Osteoblast (primary cell): ENCODE measurements at places on chromosomes 1 and 21. TPM values are rescaled to one million over a fixed set of nuclear protein-coding genes. Genes with fewer than 3 reads are reported as not detected.

DNA sequence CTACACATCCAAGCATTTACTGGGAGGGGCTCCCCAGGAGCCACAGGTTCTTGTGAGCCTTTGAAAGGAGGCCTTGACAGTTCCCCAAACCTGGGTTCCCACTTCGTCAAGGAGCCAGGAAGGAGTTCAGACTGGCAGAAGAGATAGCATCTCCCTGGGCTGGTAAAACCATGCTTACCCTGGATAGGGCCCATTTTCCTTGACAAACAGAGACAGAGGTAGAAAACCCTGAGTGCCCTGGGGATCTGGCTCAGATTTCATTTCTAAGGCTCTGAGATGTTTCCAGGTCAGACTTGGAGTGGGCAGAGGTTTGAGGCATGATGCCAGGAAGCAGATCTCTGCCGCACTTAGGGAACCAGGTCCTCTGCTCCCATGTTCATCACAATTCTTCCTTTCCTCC is 2.7 kb downstream of the ETNK2 start:
- peak; percentile 62 for DNase-seq
- no peak overlapping the region for H3K27ac ChIP-seq

- H3K36me3 ChIP-seq: no peaks in the 10 kb centered on the region
- H3K27me3 ChIP-seq: no peaks in the 10 kb centered on the region
- peaks cover 8% of the 10 kb centered on the region for H3K4me1 ChIP-seq
- no peak overlapping the region for H3K27ac ChIP-seq
- peak; percentile 60 for DNase-seq
- no peak overlapping the region for H3K4me3 ChIP-seq
Observed at GRCh38 chr1:23927097-23927496, 13.9 kb upstream of the CNR2 start.

DNA sequence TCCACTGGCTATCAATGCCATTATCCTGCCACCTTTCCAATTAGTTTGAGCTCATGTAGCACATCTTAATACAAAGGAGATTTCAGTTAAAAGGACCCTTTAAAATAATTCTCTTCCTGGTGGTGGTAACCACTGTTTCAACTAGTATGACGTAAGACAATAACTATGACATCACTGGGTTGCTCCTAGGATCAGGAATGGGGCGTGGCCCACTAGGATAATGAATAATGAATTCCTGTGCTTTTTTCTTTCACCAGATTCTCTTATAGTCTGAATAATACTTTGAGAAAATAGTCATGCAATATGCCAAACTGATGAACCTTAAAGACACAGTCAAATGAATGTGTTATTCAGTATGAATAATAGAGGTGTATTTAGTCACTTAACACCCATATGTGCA is 10.6 kb upstream of the KIFAP3 start:
- H3K4me3 ChIP-seq: no peak overlapping the region
- H3K27me3 ChIP-seq: no peaks in the 10 kb centered on the region
- H3K36me3 ChIP-seq: no peaks in the 10 kb centered on the region
- H3K4me1 ChIP-seq: no peaks in the 10 kb centered on the region

- DNase-seq: no peak
- no peaks in the 10 kb centered on the region for H3K27me3 ChIP-seq
- H3K4me1 ChIP-seq: no peaks in the 10 kb centered on the region
Observed at GRCh38 chr1:169024800-169025271, 81.7 kb upstream of the ATP1B1 start.

- H3K27ac ChIP-seq: no peak overlapping the region
- H3K4me3 ChIP-seq: no peak overlapping the region
- H3K27me3 ChIP-seq: no peaks in the 10 kb centered on the region
- peaks cover 8% of the 10 kb centered on the region for H3K4me1 ChIP-seq
Observed at GRCh38 chr1:167984886-167985489, 48.1 kb upstream of the MPC2 start.

DNA sequence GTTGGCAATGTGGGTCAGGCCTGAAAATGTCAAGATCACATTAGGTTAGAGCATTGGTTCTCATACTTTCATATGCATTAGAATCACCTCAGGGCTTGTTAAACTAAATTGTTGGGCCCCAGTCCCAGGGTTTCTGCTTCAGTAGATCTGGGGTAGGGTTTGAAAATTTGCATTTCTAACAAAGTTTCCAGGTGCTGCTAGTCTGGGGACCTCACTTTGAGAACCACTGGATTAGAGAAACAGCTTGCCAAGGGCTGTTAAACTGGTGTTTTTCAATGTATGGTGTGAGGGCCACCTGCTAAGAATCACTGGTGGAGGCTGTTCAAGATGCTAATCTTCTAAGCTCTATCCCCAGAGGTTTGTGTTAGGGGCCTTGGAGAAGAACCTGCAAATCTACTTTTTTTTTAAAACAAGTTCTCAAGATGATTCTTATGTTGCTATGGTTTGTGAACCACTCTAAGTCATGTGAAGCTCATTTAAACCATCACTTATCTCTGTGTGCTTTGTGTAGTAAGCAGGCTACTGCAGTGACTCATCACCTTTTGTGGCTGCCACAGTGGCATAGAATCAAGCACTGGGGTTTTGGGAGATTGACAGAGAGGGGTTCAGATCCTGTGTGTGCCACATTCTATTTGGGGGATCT is 152.2 kb downstream of the S1PR1 start:
- no peaks in the 10 kb centered on the region for H3K4me1 ChIP-seq
- no peaks in the 10 kb centered on the region for H3K36me3 ChIP-seq
- H3K27ac ChIP-seq: no peak overlapping the region
- H3K4me3 ChIP-seq: no peak overlapping the region
- DNase-seq: no peak

- H3K4me1 ChIP-seq: peaks cover 26% of the 10 kb centered on the region
Observed at GRCh38 chr1:157969697-157970485, 23.6 kb upstream of the KIRREL1 start.

- DNase-seq: no peak
- no peaks in the 10 kb centered on the region for H3K27me3 ChIP-seq
- H3K4me3 ChIP-seq: no peak overlapping the region
- H3K4me1 ChIP-seq: no peaks in the 10 kb centered on the region
- no peak overlapping the region for H3K27ac ChIP-seq
- peaks cover 5% of the 10 kb centered on the region for H3K36me3 ChIP-seq
Observed at GRCh38 chr1:212104586-212105325, 69.2 kb downstream of the DTL start.

DNA sequence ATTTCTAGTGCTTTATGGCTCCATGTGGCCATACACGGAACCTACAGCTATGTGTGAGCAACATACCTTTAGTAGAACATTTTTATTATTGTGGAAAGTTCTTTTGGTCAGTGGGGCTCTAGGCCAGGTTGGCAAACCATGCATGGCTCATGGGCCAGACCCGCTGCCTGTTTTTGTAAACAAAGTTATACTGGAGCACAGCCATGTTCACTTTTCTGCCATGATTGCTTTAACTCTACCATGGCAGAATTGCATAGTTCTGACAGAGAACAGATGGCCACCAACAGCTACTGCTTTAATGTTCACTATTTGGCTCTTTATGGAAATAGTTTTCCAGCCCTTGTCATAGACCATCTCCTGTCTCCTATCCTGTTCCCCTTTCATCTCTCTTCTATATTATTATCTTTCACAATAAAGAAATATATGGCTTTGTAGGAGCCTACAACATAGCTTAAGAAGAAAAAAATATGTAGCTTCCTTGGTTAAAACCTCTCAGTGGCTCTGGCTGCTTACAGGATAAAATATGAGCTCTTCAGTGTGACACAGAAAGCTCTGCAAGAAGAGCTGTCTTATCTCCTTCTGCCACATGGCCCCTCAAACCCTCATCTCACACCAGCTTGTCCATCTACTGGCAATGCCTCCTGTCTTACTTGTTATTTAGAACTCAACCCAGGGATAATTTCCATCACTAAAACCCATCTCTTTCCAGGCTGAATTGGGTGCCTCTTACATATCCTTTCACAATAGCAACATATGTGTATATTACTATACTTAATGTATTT is 54.6 kb upstream of the RWDD3 start:
- H3K27ac ChIP-seq: no peak overlapping the region
- no peak overlapping the region for H3K4me3 ChIP-seq
- no peaks in the 10 kb centered on the region for H3K36me3 ChIP-seq

GRCh38 chr1:68173936-68174737 is 58.2 kb downstream of the WLS start:
- H3K4me1 ChIP-seq: peaks cover 58% of the 10 kb centered on the region
- peak overlapping the region; percentile 84 for H3K27ac ChIP-seq
- no peaks in the 10 kb centered on the region for H3K27me3 ChIP-seq
- peak; percentile 87 for DNase-seq
- H3K4me3 ChIP-seq: peak overlapping the region; percentile 41

DNA sequence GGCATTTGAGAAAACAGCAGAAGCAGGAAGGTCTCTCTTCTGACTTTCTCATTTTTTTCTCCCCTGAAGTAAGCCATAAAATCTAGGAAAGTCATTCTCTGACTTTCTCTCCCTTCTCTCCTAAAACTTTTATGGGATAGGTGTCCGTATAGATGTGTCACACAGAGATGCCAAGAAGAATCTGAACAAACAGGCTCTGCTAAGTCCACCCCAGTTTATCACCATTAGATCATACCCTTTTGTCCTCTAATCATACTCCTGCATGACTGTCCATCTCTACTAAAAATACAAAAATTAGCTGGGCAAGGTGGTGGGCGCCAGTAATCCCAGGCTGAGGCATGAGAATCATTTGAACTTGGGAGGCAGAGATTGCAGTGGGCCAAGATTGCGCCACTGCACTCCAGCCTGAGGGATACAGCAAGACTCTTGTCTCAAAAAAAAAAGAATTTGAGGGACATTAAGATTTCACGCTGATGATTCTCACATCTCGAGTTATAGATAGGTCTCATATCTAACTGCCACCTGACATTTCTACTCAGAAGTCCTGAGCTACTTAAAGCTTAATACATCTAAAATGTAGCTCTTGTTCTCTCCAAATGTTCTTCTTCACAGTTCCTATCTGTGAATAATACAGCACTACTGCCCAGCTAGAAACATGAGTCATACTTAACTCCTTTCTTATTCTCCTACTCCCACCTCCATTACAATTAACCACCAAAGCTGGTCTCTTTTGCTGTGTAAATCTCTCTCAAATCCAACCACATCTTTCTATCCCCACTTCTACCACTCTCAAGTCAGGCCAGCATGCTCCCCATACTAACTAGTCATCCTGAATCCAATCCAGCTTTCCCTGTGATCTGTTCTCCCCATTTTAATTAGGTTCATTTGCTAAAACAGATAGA is 47.7 kb downstream of the ZNF644 start:
- H3K4me1 ChIP-seq: peaks cover 15% of the 10 kb centered on the region
- DNase-seq: no peak
- peaks cover 15% of the 10 kb centered on the region for H3K36me3 ChIP-seq
- H3K27ac ChIP-seq: peak overlapping the region; percentile 57
- no peak overlapping the region for H3K4me3 ChIP-seq
- H3K27me3 ChIP-seq: no peaks in the 10 kb centered on the region

Gene CHI3L2
- 2.4 and 2.9 TPM in 2 replicates for total RNA-seq

Gene BARHL2
- not detected in 2 replicates for total RNA-seq

Gene CD1B
- not detected in 2 replicates for total RNA-seq

Gene NAV1
- total RNA-seq: 47.0 and 47.1 TPM in 2 replicates

Gene PADI2
- total RNA-seq: under 0.01 and 0.29 TPM in 2 replicates
